ENCODE measurements at places on chromosomes 2 and 18.

DNA sequence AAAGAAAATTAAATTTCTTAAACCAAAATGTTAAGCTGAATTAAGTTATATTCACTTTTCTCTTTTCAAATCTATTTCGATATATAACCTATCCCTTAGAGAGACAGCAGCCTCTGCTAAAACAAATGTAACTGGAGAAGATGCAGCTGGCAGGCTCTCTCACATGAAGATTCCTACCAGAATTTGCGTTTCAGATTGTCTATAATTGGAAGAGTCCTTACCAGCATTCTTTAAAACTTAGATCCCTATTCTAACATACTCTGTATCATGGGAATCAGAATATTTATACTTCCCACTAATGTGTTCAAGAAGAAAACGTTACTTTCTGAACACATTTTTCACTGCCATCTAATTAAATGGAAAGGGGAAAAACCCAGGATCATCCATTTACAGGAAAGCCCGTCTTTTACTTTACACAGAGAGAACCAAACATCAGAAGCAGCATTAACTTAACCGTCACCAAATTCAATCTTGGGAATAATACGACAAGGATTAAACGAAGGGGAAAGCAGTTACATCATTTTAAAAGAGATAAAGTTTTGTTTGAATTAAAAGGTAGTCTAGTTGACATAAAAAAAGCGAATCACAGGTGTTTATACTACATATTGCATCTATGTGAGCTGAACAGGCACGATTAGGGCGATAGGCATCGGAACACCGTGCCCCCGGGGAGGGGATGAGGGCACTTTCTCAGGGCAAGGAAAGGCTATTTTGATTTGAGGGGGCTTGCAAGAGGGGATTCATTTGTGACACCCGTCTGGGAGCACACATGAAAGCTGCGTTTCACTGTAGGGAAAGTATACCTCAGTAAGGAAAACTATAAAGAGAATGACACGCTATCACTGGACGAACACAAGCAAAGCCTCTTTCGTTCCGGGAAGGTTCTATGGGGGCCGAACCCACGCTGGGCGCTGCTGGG lies 1.3 kb downstream of the PTPN2 start:
- DNase-seq: no peak

DNA sequence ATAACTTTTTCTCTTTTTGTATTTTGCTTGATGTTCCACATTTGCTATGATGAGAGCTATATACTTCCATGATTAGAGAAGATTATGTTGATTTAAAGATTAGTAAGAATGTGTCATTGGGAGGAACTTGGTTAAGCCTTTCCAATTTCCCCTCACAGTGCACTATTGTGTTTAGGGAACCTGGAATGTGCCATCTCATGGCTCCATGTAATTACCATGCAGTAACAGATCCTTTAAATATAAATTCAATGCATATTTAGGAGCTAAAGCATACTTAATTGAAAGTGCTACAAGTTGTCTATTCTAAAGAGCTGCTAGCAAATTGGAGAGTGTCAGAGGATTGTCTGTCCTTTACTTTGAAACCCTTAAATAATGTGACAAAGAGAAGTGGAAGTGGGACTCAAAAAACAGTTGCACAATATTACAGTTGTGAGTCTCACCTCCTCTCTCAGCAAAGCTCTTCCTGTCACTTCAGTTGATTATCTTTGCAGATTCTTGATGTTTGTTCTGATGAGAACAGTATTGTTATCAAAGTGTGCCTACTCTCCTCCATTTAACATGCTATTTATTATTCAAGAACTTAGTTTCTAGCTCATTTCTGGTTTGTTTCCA lies 1162.7 kb upstream of the ZEB2 start:
- DNase-seq: no peak

- DNase-seq: no peak
Measured at GRCh38 chr2:188811522-188811921, 162.7 kb upstream of the COL3A1 start.

DNA sequence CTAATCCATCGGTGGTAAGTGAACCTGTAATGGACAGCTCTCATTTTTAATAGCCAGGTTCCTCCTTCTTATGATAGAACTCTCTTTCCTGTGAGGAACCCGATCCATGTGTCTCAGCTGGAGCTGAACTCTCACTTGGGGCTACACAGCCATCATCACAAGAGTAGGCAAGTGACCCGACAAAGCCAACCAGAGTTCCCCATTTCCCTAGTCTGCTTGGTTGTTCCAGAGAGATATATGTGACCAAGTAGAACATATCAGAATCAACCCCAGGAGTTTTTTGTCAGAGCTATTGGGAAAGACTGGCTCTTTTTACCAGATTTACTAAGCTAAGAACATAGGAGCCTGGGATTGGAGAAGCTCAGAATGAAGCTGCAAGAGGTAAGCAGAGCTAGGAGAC lies 14.6 kb upstream of the HNRNPLL start:
- DNase-seq: no peak

- no peak for DNase-seq
Measured at GRCh38 chr18:5513947-5514346, 29.9 kb downstream of the EPB41L3 start.

- no peak for DNase-seq
Measured at GRCh38 chr2:68715353-68716041, 19.1 kb upstream of the ARHGAP25 start.

GRCh38 chr2:12068796-12069538 lies 322.5 kb downstream of the LPIN1 start:
- no peak for DNase-seq

- no peak for DNase-seq
Measured at GRCh38 chr2:217864963-217865772, 137.6 kb downstream of the TNS1 start.

- no peak for DNase-seq
Measured at GRCh38 chr2:40281021-40281940, 170.6 kb downstream of the SLC8A1 start.

- DNase-seq: no peak
Measured at GRCh38 chr18:35088921-35089320, 47.7 kb downstream of the MAPRE2 start.

GRCh38 chr18:9516437-9517064 lies 41.2 kb downstream of the RALBP1 start:
- no peak for DNase-seq

DNA sequence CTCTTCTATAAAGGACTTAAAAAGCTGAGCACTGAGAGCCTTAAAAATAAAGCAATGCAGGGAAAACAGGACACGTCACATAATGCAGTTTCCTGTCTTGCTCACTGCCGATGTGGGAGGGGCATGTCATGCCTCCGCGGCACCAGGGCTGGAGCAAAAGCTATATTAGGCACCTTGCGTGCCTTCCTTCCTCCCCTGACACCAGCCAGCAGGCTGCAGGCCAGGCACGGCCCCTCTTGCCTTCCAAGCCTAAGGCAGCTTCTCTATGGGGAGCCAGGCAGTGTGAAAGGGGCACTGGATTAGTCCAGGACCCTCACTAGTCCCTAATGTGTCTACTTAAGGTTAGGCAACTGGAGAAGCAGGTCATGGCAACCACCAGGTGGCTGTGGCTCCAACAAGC lies 26.3 kb downstream of the MRPL35 start:
- DNase-seq: no peak

DNA sequence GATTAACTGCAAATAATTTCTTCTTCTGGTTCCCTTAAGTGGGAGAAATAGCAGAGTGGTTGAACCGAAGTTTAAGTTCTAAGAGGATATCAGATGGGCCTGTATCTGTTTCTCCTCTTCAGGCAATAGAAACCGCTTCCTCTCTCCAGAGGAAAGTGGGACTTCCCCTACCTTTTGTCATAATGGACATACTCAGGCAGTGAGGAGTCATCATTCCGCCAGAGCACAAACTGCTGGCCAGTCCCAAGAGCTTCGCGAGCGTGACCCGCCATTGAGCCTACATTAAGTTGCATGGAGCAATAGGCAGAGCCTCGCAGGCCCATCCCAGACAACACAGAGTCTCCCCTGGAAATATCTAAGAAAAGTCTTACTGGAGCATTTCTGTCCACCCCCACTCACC lies 158.9 kb downstream of the LDLRAD4 start:
- no peak for DNase-seq

GRCh38 chr2:26727641-26728561 lies 35.4 kb downstream of the KCNK3 start:
- no peak for DNase-seq

DNA sequence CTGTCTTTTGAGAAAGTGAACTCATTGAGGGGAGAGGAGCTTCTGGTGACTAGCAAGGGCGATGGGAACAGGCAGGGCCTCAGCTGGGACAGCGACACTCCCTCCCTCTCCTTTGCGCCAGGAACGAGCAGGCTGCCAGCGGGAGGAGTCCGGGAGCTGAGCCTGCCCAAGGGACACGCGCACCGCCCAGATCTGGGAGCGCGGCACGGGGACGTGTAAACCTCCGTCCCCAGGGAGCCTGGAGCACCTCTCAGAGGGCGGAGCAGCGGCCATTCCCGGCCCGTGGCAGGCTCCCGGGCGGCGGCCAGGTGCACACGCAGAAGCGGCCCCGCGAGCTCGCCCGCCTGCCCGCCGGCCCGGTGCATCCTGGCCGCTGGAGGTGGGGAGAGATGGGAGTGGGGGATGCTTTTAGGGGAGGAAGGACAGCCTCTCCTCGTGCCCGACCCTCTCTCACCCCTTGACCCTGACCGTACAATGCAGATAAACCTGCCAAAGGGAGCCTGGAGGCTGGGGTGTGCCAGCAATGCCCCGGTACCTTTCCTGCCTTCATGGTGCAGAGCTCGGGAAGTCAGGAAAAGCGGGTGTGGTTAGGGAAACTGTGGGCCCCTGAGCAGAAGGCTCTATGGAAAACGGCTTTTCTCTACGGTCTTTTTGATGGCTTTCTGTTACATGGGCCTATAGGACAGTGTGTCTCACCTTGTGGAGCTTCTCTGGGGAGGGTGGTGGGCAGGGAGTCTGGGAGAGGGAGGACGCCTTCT lies 2.2 kb downstream of the AQP4 start:
- peak; percentile 66 for DNase-seq

DNA sequence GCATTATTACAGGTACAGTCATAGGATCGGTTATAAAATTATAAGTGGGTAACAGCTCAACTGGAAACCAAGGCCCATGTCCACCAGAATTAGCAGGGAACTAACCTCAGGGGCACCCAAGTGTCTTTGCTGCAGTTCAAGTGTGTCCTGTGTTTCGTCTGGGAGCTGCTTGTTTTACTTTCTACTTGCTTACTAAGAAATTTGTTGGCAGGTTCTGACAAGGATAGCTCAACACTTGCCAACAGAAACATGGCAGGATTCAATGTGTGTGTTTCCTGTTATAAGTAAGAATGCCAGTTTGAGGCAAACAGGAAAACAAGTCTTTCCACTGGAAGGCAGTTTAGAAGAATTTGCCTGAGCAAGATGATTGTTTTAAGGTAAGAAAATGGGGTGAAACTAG lies 104.5 kb downstream of the EPHA4 start:
- no peak for DNase-seq

GRCh38 chr18:37303009-37303408 lies 262.6 kb downstream of the CELF4 start:
- no peak for DNase-seq

DNA sequence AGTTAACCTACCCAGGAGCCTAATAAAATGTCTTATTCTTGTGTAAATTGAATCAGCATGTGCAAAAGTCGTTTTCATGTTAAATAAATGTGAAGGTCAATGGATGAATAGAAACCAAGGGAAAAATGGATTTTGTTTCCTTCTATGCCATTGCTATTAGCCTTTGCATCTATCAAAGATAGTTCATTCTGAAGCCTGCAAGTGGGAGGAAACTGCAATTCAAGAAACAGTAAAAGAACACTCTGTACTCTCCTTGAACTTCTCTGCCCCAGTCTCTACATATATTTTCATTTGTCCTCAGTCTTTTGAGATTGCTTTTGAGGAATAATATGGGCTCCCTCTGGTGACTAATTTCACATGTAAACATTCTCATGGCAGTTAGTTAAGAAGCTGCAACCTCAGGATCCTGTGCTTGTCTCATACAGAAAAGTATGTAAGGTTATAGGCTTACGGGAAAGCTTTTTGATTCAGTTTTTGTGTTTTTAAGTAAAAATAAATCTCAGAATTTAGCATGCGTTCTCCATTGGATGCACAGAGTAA lies 1590.0 kb upstream of the LRRTM1 start:
- no peak for DNase-seq

GRCh38 chr2:26298638-26299393 lies 47.1 kb upstream of the SELENOI start:
- DNase-seq: peak; percentile 38

- DNase-seq: no peak
Measured at GRCh38 chr18:49890041-49890440, 76.7 kb upstream of the ACAA2 start.

GRCh38 chr2:224438726-224439125 lies 36.8 kb upstream of the FAM124B start:
- no peak for DNase-seq

DNA sequence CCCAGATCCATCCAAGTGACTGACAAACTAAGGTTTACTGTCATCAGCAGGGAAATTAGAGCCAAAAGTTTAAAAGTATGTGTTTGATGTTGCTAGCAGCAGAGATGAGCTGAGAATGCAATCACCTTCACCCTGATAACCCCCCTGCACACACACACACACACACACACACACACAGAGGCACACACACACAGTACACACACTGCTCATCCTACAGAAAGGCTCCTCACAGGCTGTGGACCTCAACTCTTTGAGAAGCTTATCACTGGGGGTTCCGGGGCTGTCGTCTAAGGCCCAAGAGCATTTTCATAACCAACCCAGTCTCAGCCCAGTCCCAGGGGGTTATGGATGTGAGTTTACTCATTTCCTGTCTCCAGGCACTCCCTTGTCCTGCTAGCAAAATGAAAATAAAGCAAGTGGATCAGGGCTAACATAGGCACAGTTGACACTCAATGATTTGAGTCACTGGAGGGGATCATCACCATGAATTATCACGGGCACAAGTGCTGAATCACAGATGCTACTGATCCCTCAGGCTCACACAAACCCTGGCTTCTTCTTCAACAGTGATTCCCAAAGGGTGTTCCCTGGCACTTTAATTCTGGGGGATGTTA lies 76.6 kb downstream of the ALK start:
- no peak for DNase-seq

DNA sequence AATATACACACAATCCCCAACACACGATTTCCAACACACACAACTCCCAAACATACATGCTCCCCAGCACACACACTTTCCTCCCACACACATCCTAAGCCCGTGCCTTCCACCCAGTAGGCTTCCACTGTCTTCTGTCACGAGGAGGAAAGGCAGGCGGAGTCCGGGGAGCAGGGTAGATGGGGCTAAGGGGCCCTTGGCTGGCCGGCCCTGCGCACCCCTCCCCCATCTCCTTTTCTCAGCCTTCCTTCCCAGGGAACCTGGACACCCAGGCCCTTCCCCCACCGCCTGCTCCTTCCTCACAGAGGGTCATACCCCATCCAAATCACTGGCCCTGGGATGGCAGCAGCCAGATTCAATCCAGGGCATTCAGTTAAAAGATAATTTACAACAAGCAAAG lies 3.4 kb upstream of the PDCD1 start:
- DNase-seq: no peak

All from nucleus accumbens (tissue), 56 donors.